ENCODE measurements at places on chromosomes 13 and 19. TPM values are rescaled to one million over a fixed set of nuclear protein-coding genes. Genes with fewer than 3 reads are reported as not detected.

Gene RBM42
- total RNA-seq = 42.9 TPM

Gene ZNF575
- total RNA-seq = 1.0 TPM

Gene CLEC17A
- not detected for total RNA-seq

Gene FXYD1
- total RNA-seq = 34.8 TPM

Gene TNNT1
- total RNA-seq = 49.5 TPM

Gene RNF225
- total RNA-seq = not detected

Gene PDCD5
- 57.9 TPM for total RNA-seq

Gene PABPC3
- 0.16 TPM for total RNA-seq

Gene PSG2
- not detected for total RNA-seq

Gene CABP5
- 43.1 TPM for total RNA-seq

Gene HSPB6
- 14.9 TPM for total RNA-seq

Gene SPACA6
- 12.0 TPM for total RNA-seq

Gene KPTN
- total RNA-seq = 11.7 TPM

Gene PCP2
- 12.3 TPM for total RNA-seq

Gene RNF17
- total RNA-seq = 0.16 TPM
